ENCODE measurements at places on chromosomes 11 and 22.
A peak's percentile ranks its signal among the peaks of the same experiment; 100 is the strongest.

GRCh38 chr11:129703846-129704245, 111.8 kb upstream of the TMEM45B start:
- DNase-seq, result no peak

- no peak for DNase-seq
Measured at GRCh38 chr11:61954106-61954850, 4.1 kb downstream of the BEST1 start.

DNA sequence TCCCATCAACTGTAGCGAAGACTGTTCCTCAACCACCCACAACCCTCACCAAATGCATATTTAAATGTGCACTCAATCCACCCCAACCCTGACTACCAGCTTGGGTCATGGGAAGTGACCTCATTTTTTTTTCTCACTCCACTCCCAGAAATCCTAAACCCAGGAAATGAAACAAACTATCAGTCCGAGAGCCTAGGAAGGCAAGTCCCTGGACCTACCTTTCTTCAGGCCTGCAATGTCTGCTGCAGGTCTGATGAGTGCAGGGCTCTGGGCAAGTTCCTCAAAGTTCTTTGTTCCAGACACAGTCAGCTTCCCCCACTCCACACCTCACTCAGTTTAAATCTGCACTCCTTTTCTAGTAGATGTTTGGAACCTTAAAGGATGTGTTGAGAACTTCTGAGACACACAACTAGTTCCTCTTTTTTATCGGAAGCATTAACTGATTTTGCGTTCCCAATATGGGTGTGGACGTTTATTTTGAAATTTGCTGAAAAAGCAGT, at the start of gene MS4A4E:
Gene MS4A4E, minus strand, starts transcription at position 398 of the 500 bp plus-strand sequence. CDS start 13,082 bp downstream, outside the sequence.
- no peak for DNase-seq

DNA sequence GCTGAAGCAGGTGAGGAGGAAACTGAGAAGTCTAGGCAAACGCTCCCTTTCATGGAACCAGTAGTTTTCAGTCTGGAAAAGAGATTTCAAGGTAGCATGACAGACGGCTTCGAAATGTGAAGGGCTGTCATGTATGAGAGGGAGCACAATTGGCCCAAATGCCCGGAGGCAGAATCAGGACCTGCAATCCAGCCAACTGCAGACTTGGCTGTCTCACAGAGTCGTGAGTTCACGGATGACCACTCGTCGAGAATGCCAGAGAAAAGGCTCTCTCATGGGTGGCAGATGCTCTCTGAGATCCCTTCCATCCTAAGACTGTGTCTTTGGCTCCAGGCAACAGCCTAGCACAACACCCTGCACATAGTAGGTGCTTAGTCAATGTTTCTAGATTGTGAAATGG, 134.8 kb downstream of the DSCAML1 start:
- DNase-seq, result no peak

DNA sequence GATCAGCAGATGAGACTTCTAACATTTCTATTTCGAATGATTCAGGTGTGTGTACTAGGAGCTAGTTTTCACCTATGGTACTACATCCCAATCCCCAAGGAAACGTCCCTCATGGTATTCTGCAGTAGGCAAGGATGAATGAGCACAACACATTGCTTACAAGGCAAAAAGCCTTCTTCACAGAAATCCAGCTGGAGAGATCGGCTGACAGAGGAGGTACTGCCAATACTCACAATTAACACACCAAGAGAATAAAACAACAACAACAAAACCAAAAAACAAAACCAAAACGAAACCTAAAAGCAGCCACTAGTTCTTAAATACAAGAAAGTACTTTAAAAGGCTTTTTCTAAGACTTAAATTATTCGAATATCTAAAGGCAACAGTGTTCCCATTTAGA, 101.4 kb downstream of the PICALM start:
- DNase-seq, result no peak

DNA sequence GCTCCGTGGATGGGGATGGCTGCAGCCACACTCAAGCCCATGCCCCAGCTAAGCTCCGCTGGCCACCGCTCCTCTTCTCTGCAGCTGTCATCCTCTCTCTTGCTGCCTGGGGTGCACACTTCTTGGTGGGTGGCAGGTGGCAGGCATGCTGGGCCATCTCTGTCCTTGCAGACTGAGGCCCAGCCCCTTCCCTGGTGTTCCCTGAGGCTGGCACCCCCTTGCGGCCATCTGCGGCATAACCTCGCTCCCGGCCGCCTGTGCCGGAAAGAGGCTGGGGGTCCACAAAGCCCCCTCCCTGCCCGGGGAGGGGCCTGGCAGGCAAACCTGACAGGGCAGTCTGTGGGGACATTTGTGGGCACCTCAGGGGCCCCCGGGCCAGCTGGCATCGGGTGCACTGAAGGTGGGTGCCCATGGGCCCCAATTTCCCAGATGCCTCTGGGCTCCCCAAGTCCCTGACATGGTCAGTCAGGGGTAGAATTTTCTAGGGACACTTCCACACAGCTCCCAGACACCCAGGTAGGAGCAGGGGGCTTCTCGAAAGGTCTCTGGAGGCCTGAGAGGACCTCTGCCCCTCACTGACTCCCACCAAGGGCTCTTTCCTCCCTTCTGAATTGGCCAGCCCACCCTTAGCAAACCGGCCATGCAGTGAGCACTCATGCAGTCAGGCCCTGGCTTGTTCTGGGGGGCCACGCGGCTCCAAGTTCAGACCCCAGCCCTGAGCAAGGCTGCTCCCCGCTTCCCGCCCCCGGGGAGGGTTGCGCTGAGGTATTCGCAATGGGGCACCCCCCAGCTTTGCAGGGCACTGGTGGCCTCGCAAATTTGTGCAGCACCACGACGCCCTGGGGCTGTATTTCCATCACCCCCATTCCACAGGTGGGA, 23.5 kb upstream of the TH start:
- DNase-seq, result no peak

DNA sequence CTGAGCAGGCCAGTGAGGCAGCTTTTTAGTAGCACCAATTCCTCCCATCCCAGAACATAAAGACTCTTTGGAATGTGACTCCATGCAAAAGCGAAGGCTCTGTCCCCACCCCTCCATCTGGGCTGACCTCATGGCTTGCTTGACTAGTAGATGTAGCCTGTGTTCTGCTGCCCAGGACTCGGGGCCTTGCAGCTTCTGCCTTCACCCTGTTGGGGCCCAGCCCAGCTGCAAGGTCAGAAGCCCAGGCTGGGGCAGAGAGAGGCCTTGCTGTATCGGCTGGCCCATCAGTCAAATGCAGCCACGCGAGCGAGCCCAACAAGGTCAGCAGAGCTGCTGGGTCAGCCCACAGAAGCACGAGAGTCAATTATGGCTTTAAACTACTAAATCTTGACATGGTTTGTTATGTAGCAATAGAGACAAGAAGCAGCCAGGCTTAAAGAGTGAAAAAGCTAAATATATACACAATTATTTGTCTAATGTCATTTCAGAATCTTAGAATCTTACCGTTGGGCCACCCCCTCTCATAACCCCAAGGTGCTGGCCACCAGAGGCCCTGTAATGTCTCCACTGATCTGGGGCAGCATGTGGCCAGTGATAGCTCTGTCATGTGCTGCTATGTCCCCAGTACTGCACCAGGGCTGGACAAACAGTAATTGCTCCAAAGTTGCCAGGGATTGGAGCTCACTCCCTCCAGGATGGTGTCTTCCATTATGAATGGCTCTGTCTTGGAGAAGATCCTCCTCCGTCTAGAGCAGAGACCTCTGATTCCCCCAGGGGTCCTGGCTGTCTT, 10.4 kb upstream of the WNT11 start:
- no peak for DNase-seq

DNA sequence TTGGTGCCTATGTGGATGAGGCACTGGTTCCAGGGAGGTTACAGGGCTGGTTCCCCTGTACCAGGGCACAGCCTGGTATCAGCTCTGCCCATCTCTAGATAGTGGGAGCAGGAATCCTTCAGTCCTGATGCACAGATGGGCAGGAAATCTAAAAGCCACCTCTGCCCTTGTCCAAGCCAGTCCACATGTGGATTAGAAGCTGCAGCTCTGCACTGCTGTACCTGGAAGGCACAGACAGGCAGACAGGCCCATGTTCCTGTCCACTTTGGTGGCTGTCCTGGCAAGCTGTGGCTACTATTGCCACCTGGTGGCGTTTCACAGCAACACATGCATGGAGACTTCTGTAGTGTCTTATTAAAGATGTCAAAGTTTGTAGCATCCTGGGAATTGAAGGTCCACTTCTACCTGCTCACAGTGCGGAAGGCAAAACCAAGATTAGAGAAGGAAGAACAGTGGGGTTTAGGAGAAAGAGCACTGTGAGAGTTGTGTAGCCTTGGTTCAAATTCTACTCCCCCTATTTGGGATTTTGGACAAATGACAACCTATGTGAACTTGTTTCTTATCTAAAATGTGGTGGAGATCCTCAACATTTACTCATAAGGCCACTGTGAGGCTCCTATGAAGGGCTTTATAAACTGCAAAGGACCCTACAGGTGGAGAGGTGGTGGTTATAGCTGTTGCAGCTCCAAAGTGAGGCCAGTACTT, 30.1 kb downstream of the NAV2 start:
- peak; percentile 9 for DNase-seq

DNA sequence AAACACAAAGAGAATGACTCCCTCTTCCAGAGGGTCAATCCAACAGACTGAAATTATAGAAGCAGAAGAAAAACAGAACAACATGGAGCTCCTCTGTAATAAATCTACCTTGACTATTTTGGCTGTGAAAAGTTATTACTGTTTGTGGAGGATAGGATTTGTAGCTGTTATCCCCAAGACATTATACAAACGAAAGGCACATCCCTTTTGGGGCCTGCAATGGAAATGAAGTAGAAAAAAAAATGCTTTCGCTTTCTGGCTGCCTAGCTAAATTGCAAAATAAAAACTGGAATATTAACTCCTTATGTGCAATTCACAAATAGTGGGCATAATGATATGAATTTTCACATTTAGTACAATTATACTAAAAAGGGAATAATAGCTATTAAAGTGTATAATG, 123.8 kb upstream of the CCDC179 start:
- no peak for DNase-seq

- DNase-seq, result no peak
Measured at GRCh38 chr11:66068154-66068821, 1.8 kb upstream of the PACS1 start.

DNA sequence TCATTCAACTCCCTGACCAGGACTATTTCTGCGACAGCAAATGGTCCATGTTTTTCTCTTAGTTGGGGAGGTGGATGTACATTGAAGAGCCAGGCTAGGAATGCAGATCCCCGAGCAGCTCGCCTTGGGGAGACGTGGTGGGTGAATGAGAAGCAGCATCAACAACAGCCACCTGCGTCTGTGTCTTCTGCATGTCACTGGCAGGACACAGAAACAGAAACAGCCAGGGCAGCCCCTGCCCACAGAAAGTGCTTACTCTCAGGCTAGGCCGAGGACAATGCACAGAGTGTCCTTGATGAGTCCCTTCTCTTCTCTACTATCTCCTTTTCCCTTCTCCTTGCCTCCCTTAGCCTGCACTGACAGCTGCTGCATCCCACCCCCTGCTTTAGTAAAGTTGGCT, 541.9 kb upstream of the CADM1 start:
- DNase-seq, result no peak

DNA sequence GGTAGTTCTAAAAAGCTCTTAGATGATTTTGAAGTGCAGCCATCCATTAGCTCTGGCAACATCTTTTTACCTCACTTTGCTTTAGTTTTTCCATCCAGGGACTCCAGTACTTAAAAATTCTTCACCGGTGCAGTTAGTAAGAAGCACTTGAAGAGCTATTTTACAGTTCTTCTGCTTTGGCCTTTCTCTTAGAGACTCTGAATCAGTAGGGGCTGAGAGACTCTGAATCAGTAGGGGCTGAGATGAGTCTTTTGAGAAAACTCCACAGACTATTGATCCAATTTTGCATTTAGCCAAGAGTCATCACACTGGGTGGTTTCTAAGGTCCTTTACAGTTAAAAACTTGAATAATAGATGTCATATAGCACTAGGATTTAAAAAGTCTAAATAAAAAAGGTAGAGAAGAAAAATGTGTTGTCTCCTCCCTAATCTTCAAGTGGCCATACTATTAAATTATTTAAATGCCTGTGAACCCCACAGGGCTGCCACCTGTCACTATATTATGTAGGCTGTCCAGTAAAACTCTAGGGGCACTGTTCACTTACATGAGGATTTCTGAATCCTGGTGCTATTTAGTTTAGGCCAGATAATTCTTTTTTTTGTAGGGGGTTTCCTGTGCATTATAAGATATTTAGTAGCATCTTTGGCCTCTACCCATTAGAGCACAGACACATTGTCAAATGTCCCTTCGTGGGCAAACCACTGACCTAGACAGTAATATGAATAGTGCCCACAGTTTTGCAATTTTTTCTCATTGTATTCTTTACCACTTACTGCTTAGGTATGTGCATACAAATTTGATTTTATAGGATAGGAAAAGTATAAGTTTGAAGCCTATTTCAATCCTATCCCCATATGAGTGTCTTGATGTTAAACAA, 26.3 kb upstream of the HIKESHI start:
- no peak for DNase-seq

DNA sequence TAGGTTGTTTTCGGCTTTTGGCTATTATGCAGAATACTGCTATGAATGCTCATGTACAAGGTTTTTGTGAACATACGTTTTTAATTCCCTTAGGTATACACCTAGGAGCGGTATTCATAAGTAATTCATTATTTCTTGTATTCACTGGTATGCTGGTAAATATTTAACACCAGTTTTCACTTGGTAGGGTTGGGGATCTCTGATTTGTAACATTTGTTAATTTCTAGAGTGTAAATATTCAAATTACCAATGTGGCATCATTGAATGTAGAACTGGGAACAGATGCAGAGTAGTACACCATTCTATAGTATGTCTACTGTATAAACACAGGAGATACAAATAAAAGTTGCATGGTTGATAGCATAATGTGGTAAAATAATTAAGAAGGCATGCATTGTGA, 16.3 kb downstream of the GVQW3 start:
- no peak for DNase-seq

DNA sequence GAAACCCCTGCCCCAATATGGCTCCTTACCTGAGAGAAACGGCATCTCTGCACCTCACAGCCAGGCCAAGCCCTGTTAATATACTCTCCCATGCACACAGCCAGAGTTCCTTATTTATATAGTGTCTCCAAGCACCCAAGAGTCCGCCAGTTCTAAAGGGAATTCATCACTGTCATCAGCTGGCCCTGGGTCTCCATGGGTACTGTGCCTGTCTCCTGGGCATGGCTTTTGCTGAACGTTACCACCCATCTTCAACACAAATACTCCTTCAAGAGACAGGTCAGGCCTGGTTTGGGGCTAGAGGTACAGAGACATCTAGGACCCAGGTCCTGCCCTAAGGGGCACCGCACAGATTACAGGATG, 1.6 kb upstream of the ATG16L2 start:
- peak; percentile 39 for DNase-seq
